ENCODE measurements at places on chromosomes 12 and 14.

GRCh38 chr12:71947645-71948105 lies 9.0 kb downstream of the TPH2 start:
- no peak for DNase-seq

DNA sequence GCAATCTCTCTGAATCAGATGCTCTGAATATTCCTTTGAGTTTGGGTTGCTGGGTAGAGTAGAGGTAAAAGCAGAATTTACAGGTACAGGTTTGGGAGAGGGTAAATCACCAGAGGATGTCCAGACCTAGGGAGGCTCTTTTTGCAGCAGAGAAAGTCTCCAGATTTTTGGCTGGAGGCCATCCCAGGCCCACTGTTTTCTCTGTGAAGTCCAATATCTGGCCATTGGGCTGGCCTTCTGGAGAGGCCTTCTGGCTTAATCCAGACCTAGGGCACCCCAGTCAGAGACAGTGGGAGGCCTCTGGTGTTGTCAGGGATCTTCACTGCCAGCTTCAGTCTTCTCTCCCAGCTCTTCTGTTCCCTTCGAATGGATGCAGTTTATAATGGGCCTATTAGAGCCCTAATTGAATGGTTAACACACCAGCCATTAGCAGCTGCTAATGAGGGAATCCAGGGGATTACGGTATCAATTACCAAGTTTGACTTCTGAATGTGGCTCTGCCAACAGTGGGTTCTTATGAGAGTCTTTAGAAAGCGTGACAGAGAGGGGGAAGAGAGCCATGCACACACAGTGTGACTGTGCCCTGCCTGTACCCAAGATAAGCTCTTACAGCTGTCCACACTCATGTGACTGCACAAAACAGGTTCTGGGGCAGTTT lies 183.1 kb downstream of the EMP1 start:
- no peak for DNase-seq

DNA sequence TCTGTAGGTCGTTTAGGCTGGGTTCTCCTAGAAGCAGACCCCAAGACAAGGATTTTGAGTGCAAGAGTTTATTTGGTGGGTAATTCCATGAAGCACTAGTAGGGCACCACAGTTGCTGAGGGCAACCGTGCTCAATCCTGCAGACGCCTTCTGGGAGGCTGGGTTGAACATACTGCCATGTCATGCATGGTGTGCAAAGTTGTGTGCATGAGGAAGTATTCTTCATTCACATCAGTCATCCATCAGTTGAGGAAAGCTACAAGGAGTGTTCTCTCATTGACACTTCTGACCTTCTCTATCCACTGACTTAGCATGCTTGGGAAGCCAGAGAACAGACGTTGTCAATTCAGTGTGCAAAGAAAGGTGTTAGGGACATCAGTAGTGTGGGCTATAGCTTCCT lies 179.2 kb downstream of the PTPN11 start:
- no peak for DNase-seq

DNA sequence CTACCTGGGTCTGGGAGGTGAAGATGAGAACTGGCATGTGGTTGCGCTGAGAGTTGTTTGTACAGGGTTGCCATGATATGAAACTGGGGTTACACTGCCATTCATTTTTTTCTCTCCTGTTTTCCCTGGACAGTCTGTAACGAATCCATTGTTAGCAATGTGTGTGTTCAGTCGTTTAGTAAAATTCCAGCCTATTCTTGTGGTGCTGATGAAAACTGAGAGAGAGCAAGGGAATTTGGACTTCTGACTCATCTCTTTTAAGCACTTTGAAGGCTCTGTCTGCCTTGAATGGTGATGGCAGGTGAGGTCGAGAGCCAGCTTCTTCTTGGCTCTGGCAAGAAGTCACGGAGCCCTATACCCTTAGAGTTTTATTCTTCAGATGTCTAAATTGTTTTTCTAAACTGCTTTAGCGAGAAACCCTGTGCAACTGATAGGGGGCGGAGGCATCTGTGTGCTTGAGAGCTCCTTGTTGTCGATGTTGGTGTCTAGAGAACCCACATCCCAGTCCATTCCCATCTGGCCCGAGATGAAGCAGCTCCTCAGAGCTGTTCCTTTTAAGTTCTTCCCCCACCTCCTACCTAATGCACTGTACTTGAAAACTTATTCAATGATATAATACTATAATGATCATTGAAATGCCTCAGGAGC lies 204.4 kb downstream of the TMX1 start:
- no peak for DNase-seq

DNA sequence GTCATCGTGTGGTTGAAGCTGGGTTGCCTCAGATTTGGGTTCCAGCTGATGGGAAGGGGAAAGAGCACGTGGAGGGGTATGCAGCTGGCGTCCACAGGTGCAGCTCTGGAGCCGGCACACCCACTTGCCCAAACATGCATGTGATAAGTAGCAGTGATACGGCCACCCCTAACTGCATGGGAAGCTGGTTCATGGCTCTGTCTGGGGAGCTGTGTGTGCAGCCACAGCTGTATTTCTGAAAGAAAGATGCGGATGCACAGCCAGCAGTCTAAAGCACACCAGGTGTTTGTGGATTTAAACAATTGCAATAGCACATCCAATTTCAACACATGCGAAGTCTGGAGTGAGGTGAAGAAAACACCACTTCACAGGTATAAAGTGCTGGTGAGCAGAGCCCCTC lies 181.4 kb downstream of the EFCAB11 start:
- DNase-seq: no peak
